Kidney (tissue), 22 donors: ENCODE measurements at places on chromosomes 2 and 18. TPM values are rescaled to one million over a fixed set of nuclear protein-coding genes. Genes with fewer than 3 reads are reported as not detected.

- DNase-seq: no peak
Observed at GRCh38 chr2:40283111-40283909, 168.6 kb downstream of the SLC8A1 start.

Gene MRO
- 6.9 TPM for polyA plus RNA-seq

Gene G6PC2
- polyA plus RNA-seq: not detected

DNA sequence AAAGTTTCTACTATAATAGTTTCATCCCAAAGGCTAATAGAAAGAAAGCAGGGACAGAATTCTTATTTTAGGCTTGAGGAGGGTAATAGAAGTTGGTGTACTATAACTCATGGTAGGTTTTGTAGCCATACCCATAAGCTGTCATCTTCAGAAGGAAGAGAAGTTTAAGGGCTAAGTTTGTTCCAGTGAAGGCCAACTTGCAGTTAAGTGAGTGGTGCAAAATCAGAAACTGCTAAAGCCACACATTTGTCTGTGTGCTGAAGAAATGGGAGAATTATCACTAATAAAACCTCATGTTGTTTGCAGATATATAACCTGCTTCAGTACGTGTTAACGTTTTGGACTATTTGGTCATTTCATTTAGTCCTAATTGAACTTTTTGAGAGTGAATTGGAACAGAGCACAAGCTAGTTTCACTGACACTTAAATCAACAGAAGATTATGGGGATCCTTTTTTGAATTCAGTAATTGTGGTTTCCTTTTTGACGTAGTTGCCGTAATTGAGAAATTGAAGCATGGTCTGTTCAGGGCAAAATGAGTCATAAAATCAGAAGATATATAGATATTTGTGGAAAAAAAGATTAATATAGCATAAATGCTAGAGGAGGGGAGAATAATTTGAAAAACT, 69.1 kb downstream of the PHLPP1 start:
- no peak for DNase-seq

DNA sequence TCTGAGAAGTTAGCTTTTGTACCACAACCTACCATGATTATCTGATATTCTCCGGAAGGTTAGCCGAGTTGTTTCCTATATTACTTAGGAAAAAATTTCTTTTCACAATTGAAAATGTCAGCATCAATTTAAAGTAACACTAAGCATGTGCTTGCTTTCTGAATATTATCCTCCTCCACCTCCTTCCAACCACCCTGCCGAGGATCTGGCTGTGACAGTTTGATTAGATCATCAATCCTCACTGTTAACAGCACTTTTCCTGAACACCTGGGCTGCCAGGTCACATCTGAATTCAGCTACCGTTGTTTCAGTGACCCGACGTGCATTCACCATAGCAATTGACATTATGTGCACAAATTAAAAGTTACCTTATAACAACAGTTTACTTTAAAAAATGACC, 207.0 kb downstream of the ZNF407 start:
- DNase-seq: peak; percentile 21

- no peak for DNase-seq
Observed at GRCh38 chr2:71682341-71682740, 229.0 kb downstream of the DYSF start.

DNA sequence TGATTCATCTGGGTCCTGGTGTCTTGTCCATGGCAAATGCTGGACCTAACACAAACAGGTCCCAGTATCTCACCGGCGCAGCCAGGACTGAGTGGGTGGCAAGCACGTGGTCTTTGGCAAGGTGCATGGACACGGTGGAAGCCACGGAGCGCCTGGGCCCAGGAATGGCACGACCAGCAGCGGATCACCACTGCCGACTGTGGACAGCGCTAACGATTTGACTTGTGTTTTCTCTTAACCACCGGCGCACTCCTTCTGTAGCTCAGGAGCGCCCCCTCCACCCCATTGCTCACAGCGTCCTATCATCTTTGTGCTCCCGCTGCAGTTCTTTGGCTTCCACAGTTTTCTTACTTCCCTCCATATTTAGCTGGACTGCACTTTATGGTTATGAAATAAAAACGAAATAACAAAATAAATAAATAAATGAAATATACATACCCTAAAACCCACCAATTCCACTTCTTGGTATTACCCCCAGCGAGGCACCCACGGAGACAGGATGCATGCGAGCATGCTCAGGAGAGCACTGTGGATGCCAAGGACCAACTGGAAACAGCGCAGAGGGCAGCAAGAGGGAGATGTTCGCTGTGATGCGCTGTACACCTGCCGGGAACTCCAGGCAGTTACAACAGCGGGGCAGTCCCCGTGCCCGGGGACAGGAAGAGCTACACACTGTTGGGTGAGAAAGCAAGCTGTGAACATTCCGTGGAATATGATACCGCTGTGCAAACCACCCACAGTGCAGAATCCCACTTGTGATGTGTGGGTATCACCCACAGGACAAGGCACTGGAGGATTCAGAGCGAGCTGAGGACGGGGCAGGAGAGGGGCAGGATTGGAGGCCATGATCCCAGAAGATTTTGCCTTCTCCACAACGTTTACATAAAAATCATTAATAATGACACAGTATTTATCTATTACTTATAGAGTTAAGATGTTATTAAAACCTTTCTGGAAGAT, 7.0 kb upstream of the CIDEA start:
- DNase-seq: peak; percentile 43

DNA sequence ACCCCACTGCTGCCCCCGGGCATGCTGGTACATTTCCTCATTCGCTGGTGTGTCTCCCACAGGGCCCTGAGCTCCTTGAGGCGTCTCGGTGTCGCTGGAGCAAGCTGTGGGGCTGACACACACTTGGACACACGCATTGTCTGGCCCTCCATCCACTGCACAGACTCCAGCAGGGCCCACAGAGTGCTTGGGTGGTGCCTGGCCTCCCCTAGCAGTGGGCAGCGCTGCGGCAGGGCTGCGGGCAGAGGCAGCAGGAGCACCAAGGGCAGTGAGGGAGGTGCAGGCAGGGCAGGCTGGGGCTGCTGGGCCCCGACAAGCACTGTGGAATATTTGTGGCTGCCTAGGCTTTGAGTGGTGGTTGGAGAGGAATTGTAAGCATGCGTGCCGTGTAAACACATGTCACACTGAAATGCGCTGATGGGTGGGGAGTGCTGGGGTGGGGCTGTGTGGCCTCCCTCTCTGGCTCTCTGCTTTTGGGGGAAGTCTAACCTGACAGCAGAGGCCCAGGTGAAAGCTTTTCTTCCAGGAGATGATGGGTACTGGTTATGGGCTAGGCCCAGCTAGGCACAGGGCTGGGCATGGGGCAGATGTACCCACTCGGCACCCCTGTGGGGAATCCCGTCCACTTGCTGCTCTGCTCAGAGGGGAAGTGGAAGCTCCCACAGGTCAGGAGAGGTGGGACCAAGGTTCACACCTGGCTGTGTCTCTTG, 55.5 kb upstream of the HS6ST1 start:
- DNase-seq: no peak

Gene ITGA4
- 0.39 TPM for polyA plus RNA-seq

GRCh38 chr2:180707884-180708205, 272.6 kb upstream of the UBE2E3 start:
- no peak for DNase-seq

DNA sequence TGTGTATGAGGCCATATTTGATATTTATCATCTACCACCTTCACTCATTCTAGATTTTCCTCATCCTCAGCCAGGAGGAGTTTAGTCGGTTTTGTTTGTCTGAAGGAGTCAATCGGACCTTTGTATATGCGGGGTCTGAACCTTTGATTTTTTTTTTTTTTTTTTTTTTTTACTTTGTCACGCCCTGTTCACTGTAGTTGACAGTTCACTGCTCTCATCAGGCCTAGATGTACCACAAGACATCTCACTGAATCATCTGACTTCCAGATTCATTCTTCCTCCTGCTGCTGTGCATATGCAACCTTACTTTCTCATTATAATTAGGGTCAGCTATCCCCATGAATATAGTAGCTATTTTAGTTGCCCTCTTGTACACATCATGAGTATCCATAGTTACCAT, 133.2 kb downstream of the ARHGAP15 start:
- no peak for DNase-seq
